ENCODE measurements at places on chromosomes 2 and 18.

- peak; percentile 77 for DNase-seq
These were observed 49.5 kb upstream of the MBP start for GRCh38 chr18:77181950-77182707.

DNA sequence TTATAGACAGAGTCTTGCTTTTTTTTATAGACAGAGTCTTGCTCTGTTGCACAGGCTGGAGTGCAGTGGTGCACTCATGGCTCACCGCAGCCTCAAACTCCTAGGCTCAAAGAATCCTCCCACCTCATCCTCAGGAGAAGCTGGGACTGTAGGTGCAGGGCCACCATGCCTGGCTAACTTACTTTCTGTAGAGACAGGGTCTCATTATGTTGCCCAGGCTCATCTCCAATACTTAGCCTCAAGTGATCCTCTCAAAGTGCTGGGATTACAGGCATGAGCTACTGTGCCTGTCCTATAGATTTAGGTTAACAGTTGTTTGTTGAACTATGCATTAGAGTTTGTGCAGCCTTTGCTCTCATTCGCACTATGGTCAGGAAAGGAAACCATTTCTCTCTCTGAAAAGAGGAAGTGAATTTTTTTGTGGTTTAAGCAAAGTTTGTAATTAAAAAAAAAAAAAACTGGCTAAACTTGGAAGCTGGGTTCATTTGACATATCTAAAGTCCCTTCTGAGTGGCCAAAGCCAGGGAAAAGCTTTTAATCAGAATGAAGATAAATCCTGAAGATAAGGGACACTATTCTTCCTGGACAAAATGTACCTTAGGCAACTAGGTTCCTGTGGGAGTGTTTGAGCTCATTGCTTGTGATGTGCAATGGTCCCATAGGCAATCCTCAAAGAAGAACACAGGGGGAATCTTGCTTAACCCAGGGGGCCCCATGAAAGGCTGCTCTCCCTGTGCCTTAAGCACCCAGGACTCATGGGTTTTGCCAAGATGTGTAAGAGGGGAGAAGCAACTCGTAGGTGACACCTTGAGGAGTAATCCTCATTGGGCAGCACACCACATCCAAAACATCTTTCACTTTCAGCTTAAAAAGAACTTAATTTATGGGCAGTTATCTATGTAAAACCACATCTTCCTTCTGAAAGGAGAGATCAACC, 201.7 kb downstream of the MREG start:
- DNase-seq: peak; percentile 66

GRCh38 chr2:223884399-223884798, 47.0 kb upstream of the AP1S3 start:
- no peak for DNase-seq

GRCh38 chr2:239695728-239696240, 295.0 kb upstream of the HDAC4 start:
- no peak for DNase-seq

GRCh38 chr2:11160256-11160655, 5.0 kb downstream of the SLC66A3 start:
- no peak for DNase-seq

DNA sequence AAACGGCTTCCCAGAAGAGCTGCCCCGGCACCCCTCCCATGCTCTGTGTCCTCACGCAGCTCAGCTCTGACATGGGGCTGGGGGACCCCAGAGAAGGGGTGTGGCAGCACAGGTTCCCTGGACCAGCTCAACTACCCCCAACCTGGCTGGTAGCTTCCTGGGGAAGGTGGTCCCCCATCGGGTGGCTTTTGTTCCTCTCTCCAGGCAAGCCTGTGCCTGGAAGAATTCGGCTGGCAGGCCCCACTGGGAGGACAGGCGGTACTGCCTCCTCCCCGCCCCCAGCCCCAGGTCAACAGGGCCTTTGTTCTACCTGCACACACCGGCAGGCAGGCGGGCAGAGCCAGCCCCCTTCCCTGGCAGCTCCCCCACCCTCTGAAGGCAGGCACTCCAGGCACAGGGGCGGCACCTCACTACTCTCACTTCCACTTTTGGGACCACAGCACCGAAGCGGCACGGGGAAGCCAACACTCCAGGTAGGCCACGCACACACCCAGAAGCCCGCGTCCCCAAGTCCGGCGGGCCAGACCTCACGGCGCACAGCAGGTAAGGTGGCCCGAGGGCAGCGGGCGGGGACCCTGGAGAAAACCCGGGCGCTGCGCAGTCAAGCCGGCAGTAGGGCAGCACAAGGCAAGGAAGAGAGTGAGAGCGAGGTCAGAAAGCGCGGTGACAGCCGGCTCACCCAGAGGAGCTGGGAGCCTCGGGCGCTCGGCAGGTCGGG, 1.3 kb downstream of the HS6ST1 start:
- peak; percentile 42 for DNase-seq

GRCh38 chr2:234033174-234033573, 17.3 kb upstream of the SPP2 start:
- DNase-seq: no peak

DNA sequence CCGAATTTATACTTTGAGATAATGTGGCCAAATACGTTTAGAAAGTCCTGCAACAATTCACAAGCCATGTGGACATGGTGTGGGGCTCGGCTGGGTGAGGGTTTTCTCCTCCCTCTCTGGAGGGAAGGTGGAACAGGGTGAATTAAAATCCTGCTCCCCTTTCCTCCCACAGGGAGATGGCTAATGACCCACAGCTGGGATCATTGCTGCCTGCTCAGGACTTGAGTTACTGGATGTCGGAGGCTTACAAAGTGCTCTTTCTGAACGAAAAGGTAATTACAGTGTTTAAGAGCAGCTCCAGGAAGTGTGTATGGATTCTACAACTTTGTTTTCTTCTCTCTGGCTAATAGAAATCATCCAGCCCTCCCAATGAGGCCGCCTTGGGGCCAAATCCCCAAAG, 97.9 kb upstream of the ALKAL2 start:
- DNase-seq: no peak

DNA sequence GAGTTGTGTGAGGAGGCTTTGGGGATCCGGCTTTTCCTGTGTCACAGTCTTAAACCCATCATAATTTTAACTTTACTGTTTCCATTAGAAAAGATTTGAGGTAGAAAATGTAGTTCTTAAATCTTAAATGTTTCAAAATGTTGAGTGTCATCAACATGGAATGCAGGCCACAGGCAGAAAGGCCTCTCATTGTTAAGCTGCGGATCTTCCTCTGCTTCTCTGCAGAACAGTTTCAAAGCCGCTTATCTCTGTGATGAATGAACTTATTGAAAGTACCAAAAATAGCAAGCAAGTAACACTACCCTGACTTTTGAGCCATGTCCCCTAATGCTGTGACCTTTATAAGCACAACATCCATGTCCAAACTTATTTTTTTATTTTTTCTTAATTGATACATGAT, 1645.8 kb downstream of the DPP10 start:
- DNase-seq: no peak

DNA sequence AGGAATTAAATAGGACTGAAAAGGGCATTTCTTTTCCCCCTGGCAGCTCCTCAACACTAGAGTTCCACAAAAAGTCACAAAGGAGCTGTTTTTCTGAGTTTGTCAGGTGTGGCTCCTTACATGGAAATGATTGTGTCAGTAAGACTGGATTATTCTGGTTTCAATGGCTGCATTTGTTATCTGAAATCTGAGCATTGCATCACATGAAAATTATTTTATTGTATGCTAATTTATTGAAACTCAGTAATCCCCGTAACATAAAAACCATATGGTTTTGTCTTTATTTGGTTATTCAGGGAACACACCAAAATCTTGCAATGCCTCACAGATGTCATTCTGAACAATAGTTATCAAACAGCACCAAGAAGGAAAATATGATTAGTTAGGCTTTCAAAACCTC, 439.7 kb upstream of the TNP1 start:
- DNase-seq: no peak

DNA sequence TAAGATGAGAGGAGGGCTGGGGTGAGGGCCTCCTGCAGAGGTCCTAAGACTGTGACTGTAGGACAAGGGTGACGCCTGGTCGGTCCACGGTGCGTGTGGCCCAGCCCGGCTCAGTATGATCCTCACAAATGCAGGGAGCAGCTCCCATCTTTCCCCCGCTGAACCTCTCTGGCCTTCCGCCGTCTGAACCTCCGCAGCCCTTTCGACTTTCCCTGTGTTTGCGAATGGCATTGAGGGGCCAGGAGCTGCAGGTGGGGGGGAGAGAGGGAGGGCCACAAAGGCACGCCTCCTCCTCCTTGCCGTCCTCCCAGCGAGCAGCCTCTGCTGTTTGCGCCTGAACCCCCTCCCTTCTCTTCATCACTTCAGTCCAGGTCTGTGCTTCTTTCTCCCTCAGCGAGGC, 68.6 kb upstream of the PXDN start:
- no peak for DNase-seq

DNA sequence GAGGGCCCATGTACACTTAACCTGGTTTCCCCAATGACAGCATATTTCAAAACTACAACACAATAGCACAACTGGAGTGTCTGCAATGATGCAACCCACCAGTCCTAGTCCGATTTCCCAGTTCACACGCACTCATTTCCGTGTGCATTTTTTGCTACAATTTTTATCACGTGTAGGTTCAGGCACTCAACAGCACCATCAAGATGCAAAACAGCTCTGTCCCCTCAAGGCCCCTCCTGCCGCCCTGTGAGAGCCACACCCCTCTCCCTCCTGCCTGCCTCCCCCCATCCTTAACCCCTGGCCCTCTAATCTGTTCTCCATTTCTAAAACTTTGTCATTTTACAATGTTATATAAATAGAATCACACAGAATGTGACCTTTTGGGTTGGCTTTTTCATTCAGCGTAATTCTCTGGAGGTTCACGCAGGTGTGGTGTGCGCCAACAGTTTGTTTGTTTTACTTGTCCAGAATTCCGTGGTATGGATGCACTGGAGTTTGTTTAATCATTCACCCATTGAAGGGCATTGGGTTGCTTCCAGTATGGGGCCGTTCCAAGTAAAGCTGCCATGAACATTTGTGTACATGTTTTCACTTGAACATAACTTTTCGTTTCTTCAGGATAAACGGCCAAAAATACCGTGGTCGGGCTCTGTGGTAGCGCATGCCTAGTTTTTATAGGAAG, 8.4 kb downstream of the KCNIP3 start:
- DNase-seq: no peak

GRCh38 chr2:74546004-74546403, 7.7 kb downstream of the LOXL3 start:
- no peak for DNase-seq

- no peak for DNase-seq
These were observed 9.2 kb downstream of the DLGAP1 start for GRCh38 chr18:4445902-4446301.

DNA sequence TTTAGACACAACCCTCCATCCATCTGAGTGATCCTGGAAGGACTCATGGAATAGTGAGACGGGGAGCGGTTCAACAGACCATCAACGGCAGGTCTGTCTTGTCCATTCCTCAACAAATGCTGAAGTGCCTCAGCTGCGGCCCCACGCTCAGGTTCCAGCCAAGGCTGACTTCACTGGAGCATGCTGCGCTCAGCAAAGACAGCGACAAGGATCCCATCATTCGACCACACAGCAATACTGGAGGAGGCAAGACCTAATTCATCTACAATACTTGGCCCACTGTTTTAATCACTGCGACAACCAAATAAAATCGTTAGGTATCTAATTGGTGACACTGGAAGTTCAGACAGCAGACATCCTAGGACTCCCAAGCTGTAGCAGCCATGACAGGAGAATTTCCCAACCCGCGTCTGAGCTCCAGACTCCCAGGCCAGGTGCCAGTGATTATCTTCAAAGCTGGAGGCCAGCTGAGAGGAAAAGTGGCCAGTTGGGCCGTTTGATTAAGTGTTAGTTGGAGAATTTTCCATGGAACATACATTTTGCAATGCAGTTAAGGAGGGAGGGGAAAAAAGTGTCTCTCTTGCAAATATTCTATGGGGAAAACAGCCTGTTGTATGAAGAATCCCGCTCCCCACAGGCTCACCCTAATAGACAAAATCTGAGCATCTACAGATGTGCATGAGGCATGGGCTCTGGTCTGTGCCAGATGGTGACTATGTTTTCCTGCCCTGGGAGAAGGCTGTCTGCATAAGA, 92.5 kb upstream of the SLC35G4 start:
- no peak for DNase-seq

DNA sequence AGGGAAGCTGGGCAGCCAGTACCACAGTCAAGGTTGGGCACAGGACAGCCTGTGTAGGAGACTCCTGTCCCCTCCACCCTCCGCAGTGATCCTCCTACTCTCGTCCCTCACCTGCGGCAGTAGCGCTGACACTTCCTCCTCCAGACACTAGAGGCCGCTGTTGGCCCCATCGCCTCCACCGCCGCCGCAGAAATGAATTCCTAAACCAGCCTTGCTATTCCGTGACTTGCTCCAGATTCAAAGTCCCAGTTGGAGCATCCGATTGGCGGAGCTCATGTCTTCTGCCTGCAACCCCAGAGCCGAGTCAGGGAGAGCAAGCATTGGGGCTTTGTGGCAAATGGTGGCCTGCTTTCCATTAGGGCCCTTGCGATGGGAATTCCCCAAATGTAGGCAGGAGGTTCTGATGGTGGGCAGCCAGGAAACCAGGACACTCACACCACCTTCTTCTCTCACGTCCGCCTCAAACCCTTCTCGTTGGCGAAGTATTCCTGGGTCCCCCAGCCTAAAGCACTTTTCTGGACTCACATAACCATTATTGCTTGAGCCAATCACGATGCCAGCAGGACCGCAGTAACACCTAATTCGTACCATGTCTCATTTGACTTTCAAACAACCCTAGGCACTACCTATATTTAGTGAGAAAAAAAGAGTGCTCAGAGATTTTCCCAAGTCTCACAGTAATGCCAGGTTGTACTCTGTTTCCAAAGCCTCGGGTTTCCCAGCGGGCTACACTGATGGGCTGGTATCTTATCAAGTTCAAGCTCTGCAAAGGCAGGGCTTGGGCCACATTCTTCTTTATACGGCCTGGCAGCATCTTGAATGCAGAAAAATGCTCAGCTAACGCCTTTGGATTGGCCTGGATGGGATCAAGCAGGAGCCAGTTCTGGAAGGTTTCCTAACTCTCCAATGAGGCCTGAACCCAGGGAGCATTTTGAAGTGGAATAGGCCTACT, 1.2 kb upstream of the DNAJB2 start:
- peak; percentile 82 for DNase-seq

- no peak for DNase-seq
These were observed 1995.2 kb upstream of the PIK3C3 start for GRCh38 chr18:39959839-39960238.

DNA sequence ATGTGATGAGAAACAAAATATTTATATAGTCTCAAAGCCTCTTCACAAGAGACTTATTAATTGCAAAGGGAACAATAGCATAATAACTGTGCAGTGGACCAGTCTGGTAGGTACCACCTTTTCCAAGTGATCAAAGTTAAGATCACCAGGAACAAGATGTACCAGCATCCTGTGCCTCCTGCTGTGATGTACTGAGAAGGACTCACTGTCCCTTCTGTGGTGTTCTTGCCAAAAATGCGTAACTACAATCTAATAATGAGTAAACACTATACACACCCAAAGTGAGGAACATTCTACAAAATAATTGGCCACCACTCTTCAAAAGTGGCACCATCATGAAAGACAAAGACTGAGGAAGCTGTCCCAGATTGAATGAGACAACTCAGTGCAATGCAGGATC, 14.5 kb downstream of the GNLY start:
- DNase-seq: no peak

GRCh38 chr2:36570416-36570815, 27.6 kb downstream of the FEZ2 start:
- DNase-seq: no peak
